ENCODE measurements at places on chromosomes 5 and 9.

DNA sequence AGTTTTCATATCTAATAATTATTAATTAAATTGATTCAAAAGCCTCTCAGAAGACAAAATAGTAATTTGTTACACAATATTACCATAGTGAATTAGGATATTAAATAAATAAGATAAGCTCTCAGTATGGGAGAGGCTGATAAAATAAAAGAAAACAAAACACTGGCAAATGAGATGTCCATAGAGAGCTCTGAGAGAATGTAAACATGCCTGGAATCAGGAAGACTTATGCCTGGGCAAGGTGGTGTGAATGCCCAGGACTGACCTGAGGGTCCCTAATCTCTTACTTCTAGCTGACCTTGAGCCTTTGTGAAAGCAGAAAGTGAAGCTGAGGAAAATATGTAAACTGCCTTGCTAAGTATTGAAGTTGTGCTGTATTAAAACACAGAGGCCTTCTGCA is 616.5 kb downstream of the PTPRD start:
- no peak for DNase-seq

- DNase-seq, result no peak
Observed at GRCh38 chr5:102107865-102108264, 188.2 kb downstream of the SLCO4C1 start.

DNA sequence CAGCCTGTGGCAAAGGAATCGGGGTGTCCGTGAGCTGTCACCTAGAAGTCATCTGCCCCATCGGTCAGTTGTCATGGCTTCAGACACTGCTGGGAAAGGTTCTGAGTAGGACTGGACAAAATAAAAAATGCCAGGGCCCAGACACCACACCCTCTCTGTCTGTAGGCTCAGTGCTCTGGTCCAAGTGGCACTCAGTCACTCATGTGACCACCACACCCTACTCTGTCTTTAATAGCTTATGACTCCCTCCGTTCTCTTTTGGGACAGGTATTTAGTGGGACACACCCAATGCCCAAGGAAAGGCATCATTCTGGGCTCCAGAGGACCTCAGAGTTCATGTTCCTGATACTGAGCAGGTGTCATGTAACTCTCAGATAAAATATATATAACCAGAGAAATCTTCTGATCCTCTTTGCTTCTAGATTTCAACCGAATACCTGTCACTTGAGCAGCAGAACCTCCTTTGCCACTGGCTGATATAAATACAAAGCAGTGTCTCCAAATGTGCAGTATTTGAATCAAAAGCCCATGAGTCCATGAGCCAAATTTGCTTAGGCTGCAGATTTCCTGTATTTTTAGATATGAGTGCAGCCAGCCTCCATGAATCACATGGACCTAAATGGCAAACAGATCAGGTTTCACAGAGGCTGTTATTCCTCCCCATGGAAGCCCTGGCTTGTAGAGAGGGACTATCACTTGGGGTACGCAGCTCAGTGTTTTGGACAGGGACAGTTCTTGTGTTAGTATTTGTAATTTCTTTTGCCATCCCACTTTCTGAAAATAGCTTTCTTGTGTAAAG is 272.0 kb downstream of the ARHGAP26 start:
- no peak for DNase-seq

DNA sequence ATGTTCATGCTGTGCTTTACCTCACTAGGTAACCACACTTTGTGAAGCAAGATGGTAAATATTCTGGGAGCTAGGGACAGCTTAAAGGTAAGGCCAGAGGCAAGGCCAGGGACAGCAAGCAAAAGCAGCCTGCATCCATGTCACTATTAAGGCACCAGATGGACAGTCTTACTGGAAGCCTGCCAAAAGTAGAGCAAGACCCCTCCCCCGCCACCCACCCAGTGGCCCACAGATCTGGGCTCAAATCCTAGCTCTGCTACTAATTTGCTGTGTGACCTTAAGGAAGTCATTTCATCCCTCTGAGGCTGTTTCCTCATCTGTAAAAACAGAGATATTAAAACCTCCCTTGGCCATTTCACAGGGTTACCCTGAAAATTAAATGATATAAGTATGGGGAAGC is 13.2 kb upstream of the ERMP1 start:
- no peak for DNase-seq

DNA sequence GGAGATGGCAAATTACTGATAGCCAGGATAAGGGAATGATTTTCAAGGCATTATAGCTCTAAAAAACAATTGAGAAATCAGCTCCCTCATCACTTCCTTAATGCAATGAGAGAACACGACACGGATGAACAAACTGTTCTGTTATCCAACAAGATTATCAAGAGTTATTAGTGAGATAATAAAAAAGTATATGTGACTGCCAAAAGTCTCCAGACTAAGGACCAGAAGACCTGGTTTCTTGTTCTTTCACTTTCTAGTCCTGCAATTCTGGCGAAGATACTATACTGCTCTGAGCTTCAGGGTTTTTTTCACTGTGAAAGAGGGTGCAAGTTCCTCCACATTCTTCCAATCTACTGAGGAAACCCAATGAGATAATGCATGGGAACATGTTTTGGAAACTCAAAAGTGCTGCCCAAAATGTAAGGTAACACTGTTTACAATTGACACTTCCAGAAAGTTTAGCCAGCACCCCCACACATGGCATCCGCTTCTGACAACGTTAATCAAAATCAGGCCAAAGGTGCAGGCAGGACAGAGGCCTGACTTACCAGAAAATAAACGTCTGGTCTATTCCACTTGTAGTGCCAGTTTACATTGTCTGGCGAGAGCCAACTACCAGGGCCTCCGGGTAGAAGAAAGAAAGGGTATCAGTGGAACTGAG is 254.2 kb downstream of the DOCK8 start:
- no peak for DNase-seq

DNA sequence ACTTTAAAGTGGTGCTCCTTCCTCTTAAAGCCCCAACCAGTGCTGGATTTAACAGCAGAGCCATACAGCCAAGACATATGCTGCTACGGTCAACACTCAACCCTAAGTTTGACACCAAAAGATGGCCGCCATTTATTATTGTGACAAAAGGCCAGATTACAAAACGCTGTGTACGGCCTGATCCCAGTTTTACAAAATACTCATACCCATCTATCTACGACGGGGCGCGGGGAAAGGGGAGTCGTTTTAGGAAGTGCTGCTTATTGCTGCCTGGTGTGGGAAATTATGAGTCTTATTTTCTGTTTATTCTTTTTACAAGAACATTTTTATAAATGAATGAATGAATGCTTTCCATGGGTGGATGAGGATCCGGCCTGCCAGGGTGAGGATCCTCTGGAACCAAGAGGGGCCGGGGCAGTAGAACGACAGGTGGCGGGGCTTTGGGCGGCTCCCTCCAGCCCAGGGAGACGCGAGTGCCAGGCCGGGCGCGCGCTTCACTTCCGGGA is 457 bp upstream of the IDNK start:
- DNase-seq, result no peak

- DNase-seq, result no peak
Observed at GRCh38 chr5:155056644-155057269, 43.2 kb downstream of the KIF4B start.
